ENCODE measurements at places on chromosomes 7 and 10.

- DNase-seq: peak; percentile 17
Measured at GRCh38 chr7:111855842-111856227, 293.5 kb upstream of the IMMP2L start.

- peak; percentile 85 for DNase-seq
Measured at GRCh38 chr7:150428671-150429451, 21.6 kb upstream of the GIMAP8 start.

DNA sequence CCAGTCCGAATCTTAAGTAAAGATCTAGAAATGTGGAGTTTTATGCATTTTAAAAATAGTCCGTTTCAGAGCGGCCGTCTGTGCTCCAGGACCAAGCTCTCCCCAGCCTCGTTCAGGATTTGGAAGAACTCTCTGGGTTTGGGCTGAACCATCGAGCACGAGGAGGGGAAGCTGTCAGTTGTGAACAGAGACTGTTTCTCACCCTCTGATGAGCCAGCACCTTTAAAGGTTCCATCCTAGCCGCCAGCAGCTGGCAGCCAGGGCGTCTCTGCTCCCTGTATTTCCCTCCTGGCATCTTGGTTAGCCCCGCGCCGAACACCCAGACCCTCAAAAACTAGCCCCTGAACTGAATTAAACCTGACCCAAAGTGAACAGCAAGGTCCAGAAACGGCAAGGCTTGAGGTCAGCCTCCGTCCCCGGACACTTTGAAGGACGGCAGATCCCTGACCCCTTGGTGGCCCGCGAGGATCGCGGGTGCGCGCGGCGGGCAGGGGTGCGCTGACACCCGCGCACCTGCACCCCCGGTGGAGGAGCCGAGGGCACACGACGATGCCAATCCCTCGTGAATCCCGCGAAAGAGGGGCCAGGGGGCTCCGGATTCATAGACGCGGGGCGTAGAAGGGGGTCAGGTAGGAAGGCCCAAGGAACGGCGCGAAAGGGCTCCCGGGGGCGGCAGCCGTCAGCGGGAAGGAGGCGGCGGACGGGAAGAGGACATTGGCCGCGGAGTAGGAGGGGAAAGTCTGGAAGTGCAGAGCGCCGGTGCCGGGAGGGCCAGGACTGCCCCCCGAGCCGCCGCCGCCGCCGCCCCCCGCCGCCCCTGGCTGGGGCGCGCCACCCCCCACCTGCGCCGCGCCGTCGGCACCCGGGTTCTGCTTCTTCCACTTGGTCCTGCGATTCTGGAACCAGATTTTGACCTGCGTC is 2.7 kb downstream of the NKX1-2 start:
- DNase-seq: no peak

DNA sequence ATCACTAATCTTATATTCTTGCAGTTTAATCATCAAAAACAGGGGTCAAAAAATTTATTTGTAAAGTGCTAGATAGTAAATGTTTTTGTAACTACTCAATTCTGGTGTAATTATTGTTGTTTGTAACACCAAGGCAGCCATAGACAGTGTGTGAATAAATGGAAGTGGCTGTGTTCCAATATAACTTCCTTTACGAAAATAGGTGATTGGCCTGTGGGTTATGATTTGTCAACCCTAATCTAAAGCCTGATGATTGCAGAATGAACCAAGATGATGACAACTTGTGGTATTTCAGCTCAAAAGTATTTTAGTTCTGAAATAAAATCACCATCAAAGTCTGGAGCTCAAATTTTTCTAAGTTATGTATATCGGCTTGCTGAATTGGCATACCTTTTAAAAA is 34.4 kb upstream of the ETV1 start:
- DNase-seq: no peak

DNA sequence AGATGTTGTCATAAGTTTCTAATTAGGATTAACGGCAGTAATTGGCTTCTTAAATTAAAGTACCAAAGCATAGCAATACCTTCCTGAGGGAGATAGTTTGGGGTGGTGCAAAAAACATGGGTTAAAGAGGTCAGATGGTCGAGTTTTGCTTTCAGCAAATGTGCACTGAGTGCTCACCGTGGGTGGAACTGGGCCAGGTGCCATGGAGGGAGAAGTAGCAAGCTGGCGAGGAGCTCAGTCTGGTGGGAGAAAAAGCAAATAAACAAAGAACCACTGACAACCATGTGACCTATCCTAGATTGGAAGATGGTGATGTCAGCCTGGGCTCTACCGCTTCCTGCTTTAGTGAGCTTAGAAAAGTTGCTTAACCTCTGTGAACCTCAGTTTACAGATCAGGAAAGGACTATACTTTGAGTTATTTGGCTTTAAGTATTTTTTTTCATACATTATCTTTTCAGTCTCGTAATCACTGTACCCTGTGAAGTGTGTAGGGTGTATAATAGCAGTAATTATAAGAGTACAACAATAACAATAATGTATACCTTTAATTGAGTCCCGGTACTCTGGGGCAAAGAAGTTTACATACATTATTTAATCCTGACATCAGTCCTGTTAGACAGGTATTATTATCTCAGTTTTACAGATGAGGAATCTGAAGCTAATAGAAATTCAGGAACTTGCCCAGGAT is 69.0 kb upstream of the PDCD4 start:
- peak; percentile 87 for DNase-seq

GRCh38 chr7:99404235-99404976 is 4.0 kb downstream of the PDAP1 start:
- DNase-seq: no peak

GRCh38 chr7:87934699-87935383 is 790 bp downstream of the ADAM22 start:
- peak; percentile 14 for DNase-seq

DNA sequence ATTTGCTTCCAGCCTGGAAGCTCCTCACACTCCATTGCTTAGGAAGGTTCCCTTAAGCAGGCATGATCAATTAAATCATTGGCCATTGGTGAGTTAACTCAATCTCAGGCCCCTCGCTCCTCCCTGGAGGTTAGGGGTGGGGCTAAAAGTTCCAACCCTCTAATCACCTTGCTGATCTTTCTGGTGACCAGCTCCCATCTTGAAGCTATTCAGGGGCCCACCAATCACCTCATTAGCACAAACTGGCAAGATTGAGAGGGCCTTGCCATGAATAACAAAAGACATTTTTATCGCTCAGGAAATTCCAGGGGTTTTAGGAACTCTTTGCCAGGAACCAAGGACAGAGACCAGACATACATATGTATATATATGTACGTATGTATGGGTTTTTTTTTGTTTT is 58.4 kb downstream of the AGK start:
- DNase-seq: no peak

All from EL (cell line).